ENCODE measurements at places on chromosomes 12 and 14.
A peak's percentile ranks its signal among the peaks of the same experiment; 100 is the strongest.

- no peak for DNase-seq
Measured at GRCh38 chr12:1501695-1502378, 92.5 kb downstream of the FBXL14 start.

DNA sequence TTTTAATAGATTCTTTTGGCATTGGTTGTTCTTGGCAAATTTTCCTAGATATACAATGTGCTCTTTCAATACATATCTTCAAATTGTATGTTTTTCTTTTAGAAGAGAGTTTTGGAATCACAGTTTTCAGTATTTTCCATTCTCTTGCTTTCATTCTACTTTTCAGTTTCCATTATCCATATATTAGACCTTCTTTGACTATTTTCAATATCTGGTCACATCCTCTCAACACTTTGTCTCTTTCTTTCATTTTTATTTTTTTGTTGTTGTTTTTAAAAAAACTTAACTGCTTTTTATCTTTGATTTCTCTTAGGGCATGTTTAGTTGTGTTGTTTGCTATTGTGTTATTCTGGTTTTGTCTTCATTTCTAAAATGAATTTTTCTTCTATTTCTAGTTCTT is 59.9 kb upstream of the CLMN start:
- no peak for DNase-seq

DNA sequence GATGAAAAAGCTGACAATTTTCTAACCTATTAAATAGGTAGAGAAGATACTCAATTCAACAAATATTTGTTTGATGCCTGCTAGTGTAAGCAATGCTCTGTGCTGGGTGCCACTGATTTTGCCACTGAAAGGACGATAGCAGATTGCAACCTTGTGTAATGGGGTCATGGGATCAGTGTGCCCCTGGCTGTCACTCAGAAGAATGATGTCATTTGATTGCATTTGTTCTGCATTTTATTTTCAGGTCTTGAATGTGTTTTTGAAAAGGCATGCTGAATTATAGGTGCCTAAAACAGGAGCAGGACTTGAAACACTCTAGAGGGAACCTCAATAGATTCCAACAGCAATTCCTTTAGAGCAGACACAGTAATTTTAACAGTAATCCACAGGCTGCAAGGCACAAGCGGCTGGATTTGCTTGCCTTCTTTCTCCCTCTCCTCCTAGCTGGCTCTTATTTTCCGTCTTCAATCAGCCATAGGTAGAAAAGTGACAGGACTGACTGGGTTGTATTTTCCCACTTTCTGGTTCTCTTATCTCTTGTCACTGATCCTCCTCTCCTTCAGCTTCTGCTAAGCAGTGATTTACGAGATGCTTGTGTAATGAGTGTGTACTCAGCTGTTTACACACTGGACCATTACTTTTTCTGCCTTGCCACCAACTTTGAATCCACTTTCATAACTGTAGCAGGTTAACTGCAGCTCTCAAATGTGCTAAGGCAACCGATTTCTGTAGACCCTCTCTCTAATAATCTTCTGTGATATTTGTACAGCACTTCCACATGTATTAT is 4.1 kb downstream of the PLXNC1 start:
- no peak for DNase-seq

DNA sequence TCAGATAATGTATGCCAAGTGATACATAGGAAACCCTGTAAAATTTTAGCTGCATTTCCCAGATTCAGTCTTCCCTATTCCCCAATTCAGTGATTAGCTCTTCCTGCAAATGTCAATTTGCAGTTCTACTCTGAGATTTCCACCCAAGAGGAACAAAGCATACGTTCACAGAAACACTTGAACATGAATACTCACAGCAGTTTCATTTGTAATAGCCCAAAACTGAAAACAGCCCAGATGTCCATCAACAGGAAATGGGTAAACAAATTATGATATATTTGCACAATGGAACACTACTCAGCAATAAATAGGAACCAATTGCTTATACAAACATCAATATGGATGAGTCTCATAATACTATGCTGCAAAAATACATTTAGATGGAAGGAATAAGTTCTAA is 194.2 kb downstream of the GXYLT1 start:
- no peak for DNase-seq

GRCh38 chr12:12606781-12607589 is 4.7 kb upstream of the CREBL2 start:
- no peak for DNase-seq

- DNase-seq = no peak
Measured at GRCh38 chr14:68418174-68419118, 374.4 kb downstream of the ZFP36L1 start.

DNA sequence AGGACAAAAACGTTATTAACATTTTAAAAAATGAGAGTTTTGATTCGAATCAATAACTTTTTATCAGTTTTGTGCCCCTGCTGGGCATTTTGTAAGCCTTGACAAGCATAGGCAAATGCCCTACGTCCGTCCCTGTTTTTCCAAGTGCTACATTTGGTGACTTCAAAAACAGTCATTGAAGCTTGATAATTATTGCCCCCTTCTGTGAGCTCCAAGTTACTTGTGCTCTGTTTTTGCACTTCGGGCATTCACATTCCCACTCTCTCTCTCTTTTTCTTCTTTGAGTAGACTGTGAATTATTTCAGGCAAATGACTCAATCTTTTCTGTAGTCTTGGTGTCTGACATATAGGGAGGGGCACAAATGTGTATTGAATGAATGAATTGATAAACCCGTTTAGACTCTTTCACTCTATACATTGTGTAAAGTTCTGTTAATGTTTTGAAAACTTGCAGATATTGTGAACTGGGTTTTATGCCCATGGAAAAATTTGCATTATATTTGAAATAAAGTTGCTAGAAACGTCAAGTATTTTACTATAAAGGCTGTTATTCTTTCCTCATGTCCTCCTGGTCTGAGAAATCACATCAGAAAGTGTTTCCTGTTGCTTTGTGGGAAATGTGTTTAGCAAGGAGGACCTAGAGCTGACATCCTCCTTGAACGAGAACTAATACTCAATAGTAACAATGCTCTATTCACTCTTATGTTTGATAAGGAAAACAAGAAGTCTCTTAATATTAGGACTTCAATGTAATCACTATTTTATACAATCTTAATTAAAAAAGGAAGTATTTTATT is 1.4 kb downstream of the APAF1 start:
- DNase-seq = peak; percentile 33

DNA sequence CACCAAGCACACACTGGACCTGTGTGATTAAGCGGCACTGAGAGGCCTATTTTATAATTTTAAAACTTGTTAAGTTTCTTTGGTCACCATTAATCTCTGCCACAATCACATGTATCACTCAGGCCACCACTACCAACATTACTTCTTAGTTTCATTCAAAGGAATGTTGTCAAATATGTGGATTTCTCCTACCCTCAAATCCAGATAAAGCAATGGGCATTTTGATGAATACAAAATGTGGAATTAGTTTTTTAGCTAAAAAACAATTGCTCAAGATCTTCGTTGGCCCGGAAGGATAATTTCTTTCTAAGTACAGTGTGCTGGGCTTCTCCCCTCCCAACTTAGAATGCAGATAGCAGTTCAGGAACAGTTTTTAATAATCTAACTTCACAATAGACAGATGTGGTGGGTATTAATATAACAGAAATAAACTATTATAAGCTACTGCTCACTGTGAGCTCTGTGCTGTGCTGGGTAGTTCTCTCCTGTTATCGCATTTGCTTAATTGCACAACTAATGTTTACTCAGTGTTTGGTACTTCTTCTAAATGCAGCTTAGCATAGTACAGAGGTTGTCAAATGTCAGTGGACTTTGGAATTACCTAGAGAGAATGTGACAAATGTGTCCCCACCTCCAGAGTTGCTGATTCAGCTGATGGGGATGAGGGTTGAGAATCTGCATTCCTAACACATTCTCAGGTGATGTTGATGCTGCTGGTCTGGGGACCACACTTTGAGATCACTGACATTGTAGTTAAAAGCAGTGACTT is 266.7 kb upstream of the AMIGO2 start:
- no peak for DNase-seq

DNA sequence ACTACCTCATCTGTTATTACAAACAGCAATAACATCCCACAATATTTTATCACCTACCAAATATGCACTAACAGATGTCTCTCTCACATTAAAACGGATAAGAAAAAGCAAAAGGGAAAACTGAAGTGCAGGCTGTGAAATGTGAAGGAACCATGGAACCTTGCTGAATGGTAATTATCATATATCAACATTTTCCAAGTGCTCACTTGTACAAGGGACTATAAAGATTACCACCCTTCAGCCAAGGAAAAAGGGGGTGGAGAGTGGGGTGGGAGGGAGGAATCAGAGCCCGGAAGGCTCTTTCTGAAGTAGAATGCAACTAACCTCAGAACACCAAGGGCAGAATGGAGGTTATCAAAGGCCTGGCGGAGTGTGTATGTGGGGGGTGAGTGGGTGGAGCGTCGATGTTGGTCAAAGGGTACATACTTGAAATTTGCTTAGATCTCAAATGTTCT is 1.2 kb downstream of the SNX6 start:
- DNase-seq = no peak

- DNase-seq = no peak
Measured at GRCh38 chr12:92145481-92145730, 240 bp downstream of the BTG1 start.

DNA sequence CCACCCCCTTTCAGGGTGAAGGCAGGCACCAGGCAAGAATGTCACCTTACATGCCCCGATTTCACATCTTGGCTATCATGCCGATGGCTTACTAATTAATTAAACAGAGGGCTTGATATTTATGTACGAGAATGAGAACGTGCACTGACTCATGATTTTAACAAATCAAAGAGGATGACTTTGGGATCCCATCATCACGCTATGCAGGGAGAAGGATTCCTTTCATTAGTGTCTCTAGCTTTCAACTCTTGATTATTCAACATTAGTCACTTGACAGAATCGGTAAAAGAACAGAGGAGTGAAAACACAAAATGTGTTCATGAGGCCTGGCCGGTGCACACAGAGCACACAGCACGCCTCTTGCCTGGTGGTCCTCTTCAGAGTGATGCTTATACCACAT is 80.6 kb downstream of the PRKAB1 start:
- DNase-seq = no peak

GRCh38 chr14:68470361-68470760 is 322.5 kb downstream of the ZFP36L1 start:
- DNase-seq = no peak

DNA sequence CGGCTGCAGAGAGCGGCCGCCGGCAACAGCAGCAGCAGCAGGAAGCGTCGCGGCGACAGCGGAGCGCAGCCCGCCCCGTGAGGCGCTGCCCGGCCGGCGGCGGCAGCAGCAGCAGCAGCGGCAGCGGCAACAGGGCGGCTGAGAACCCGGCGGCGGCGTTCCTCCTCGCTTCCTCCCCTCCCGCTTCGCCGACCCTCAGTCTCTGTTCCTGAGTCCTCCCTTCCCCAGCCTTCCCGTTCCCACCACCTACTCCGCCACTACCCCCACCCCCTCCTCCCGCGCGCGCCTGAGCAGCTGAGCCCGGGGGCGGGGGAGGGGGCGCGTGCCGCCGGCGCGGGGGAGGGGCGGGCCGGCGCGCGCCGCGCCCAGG is 310 bp downstream of the BICDL1 start:
- DNase-seq = peak; percentile 64

- DNase-seq = no peak
Measured at GRCh38 chr12:19959353-19959752, 409.0 kb upstream of the PDE3A start.

GRCh38 chr12:96044017-96044942 is 8.9 kb upstream of the LTA4H start:
- DNase-seq = peak; percentile 84

DNA sequence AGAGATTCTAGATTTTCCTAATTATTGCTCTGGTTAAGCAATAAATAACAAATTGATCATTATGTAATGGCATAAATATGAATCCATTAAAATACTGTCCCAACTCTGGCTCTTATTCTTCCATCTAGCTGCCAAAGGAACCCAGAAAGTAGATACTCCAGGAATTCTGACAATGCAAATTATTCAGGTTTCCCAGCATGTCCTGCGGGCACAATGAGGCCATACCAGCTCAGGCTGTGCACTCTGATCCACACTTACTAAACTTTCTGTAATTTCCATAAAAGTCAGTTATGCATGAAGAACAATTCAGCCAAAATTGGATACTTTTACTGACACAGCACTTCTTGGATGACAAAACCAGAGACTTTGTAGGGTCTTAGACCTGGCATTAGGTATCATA is 576.3 kb downstream of the KCNH5 start:
- no peak for DNase-seq

- no peak for DNase-seq
Measured at GRCh38 chr12:92096346-92097136, 49.1 kb downstream of the BTG1 start.

DNA sequence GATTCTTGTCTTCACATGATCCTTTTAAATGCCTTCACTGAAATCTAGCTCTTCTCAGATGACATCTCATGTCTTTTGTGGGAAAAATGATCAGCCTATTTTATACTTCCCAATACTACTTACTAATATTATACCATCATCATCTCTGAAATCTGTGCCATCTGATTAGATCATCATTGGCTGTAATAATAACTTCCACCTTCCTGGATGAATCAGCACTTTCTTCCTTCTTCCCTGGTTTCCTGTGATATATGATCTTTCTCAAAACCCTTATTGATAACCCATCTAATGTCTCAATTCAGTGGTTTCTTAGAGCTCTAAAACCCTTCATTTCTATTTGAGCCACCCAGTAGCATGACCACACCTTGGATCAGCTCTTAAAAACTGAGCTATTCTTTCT is 30.9 kb downstream of the GPR137C start:
- peak; percentile 43 for DNase-seq

GRCh38 chr12:116954710-116955381 is 44.1 kb downstream of the FBXW8 start:
- no peak for DNase-seq

Data from foreskin fibroblast (primary cell).